NCI-H226 (cell line): ENCODE measurements at places on chromosomes 1 and 21.

GRCh38 chr1:62337706-62338631 is 18.7 kb upstream of the KANK4 start:
- DNase-seq = no peak

GRCh38 chr1:203406446-203407045 is 55.6 kb upstream of the FMOD start:
- DNase-seq = no peak

DNA sequence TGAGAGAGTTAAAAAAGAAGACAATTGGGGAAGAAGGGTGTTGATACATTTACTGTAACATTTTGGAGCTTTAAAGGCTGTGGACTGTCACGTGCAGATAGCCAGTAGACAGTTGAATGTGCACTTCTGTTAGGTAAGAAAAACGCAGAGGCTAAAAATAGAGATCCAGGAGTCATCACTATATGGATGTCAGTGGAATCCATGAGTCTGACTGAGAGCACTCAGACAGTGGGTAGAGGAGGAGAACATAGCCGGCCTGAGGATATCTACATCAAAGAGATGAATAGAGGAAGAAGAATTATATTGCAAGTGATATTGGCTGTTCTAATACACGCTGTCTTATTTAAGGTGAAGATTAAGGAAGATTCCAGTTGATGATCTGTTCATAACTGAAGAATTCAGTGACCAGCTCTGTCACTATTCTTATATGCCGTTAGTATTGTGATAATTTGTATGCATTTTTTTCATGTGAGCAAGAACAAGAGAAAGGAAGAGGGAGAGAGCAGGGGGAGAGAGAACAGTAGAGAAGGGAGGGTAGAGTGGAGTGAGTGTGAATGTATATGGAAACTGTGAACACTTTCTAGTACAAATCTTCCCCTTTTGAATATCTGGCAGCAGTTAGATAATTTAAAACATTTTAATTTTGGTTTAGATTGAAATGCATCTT is 344.8 kb downstream of the CHRM3 start:
- no peak for DNase-seq

GRCh38 chr21:32347351-32347750 is 45.5 kb downstream of the URB1 start:
- no peak for DNase-seq

DNA sequence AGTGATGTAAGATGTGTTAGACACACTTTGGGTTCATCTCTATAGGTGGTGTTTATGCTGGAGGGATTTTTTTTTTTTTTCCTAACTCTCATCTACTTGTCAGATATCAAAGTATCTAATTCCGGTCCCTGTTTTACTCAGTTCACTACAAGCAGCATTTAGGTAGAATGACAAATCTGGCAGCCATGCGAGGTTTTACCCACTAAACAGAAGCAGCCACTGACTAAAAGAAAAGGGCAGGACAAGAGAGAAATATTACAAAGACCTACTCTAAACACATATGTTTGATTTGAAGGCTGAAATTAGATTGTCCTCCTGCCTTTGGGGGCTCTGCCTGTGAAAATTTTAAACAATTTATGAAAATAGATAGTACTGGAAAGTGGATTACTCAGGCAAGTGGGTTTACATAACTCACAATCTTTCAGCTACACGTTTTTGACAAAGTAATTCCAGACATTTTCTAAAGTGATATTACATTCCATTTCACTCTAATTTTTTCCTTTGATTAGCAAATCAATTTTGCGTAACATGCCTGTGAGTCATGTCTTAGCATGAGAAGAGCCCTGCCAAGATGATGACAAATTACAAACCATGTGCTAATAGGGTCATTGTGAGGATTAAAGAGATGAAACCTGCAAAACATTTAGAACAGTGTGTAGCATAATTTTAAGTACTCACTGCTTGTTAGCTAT is 172.6 kb downstream of the PLA2G4A start:
- peak; percentile 78 for DNase-seq

DNA sequence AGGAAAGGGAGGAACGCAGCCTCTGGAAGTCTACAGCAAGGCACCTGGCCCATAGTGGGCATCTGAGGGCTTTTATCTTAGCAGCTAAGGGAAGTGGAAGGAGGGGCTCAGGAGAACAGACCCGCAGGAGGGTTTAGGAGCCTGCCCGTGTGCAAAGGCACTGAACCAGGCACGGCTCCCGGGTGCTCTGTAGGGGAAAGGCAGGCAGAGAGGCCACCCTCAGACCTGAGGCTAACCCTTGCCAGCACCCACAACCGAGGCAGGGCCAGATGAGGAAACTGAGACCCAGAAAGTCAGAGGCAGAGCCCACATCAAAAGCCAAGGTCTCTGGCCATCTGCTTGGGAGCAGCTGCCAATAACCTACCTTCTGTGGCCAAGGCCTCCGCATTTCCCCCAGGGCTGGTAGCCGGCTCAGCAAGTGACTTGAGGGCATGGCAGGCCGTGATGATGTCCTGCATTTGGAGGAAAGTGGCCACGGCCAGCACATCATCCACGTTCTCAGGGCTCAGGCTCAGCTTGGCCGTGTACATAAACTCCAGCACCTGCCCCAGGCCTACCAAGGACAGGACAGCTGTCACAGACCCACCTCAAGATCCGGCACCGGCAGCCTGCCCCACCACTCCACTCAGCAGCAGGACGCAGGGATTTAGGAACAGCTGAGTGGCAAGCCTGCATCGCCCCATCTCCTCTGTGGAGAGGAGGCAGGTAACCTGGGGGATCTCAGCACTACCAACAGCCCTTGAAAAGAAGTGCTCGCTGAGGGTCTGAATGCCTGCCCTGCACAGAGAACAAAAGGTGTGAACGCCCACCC is 29.1 kb downstream of the ZBTB17 start:
- no peak for DNase-seq

- peak; percentile 56 for DNase-seq
Observed at GRCh38 chr1:156119503-156120209, 5.1 kb downstream of the LMNA start.
